ENCODE measurements at places on chromosomes 7 and 10.

GRCh38 chr10:9796564-9796963 lies 1221.1 kb upstream of the CELF2 start:
- no peak for DNase-seq

DNA sequence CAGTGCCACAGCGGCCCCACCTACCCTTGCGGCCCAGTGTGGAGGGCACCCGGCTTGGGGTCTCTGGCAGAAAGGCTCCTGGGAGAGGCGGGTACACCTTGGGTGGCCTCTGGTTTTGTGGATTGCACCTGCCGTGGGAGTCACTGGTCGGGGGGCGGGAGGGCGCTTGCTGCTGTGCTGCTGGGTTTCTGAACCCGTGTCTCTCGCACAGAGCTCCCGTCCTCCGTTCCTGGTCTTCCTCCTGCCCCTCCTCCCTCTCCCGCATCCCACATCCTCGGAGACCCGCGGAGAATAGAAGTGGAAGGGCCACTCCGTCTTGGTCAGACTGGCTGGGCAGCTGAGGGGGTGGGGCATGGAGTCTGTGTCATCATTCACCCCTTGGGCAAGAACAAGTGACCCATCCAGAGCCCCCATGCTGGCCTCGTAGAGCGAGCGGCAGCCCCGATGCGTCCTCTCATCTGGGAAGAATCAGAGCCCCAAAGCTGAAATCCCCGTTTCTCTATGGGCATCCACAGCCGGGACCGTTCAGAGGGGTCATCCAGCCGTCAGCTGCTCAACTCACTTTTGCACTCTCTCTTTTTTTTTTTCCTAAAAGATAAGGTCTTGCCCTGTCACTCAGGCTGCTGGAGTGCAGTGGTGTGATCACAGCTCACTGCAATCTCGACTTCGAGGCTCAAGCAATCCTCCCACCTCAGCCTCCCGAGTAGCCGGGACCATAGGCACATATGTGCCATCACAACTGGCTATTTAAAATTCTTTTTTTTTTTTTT lies 4.0 kb downstream of the MAFK start:
- DNase-seq, result no peak

DNA sequence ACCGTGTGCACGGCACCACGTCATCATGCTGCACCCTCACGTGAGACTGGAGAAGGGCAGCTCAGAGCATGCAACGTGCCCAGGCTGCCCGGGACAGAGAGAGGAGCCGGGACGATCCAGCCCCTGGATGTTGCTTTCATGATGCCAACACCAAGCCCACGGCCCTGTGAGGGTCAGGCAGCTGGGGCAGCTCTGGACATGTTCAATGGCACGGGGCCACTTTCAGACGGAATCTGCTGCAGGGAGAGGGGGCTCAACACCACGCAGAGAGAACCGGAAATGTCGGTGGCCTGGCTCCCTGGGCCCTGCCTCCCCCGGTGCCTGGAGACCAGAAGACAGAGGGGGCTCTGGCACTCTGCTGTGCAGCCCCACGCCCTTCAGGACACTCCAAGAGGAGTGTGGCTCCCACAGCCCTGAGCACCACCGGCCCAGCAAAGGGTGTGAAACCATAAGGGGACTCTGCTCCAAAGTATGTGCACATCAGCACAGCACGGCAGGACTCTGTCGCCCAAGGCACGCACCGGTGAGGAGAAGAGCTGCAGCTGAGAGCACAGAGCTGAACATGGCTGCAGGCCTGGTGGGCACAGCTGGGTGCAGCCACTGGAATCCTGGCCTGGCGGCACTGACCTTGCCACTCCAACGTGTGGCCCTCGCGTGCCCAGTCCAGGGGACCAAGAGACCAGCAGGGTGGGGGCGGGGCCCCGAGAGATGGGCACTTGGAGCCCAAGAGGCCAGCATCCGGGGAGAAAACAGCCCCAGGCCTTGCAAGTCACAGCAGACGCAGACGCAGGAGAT lies 70.3 kb upstream of the PDGFA start:
- DNase-seq, result no peak

GRCh38 chr7:146084086-146084485 lies 32.5 kb upstream of the CNTNAP2 start:
- no peak for DNase-seq

GRCh38 chr10:117601716-117602115 lies 59.2 kb downstream of the EMX2 start:
- no peak for DNase-seq

DNA sequence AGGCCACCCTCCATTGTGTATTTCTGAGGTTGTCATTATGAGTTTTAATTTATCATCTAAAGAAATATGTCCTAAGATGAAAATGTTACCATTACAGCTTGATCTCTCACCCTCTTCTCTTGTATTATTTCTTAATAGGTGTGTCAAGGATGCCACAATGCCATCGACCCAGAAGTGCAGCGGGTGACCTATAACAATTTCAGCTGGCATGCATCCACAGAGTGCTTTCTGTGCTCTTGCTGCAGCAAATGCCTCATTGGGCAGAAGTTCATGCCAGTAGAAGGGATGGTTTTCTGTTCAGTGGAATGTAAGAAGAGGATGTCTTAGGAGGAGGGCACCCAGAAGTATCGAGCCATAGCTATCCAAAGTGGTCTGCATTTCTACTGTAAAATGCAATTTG lies 46.8 kb downstream of the TES start:
- DNase-seq, result no peak

- DNase-seq, result peak; percentile 71
Observed at GRCh38 chr7:151432658-151433521, 7.1 kb downstream of the CRYGN start.

DNA sequence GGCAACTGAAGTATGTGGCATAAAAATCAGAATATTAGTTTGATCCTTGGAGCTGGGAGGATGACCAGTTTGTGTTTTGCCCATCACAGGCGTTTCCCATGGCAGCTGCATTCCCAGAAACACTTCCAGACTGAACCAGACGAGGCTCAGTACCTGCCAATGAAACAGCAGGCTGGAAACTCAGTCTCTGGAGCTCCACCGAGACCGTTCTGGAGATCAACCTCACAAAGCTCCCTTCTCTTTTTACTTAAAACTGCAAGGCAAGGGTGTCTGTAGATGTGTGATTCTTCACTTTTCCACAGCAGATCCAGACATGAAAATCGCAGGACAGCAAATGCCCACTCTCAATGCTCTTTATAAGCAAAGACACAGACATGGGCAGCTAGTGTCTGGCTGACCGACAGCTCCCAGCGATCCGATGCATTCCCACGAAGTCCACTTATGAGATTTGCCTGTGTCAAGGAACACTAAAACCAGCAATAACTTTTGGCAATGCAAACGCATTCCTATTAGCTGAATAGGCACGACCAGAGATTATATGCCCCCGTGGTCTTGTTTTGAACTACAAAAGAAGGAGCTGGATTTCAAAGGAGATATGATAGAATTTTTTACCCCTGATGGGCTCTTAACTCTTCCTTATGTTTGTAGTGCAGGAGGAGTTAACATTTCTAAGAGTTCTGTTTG lies 72.6 kb downstream of the ADAM12 start:
- no peak for DNase-seq

- no peak for DNase-seq
Observed at GRCh38 chr10:21831986-21832820, 171.3 kb downstream of the DNAJC1 start.

DNA sequence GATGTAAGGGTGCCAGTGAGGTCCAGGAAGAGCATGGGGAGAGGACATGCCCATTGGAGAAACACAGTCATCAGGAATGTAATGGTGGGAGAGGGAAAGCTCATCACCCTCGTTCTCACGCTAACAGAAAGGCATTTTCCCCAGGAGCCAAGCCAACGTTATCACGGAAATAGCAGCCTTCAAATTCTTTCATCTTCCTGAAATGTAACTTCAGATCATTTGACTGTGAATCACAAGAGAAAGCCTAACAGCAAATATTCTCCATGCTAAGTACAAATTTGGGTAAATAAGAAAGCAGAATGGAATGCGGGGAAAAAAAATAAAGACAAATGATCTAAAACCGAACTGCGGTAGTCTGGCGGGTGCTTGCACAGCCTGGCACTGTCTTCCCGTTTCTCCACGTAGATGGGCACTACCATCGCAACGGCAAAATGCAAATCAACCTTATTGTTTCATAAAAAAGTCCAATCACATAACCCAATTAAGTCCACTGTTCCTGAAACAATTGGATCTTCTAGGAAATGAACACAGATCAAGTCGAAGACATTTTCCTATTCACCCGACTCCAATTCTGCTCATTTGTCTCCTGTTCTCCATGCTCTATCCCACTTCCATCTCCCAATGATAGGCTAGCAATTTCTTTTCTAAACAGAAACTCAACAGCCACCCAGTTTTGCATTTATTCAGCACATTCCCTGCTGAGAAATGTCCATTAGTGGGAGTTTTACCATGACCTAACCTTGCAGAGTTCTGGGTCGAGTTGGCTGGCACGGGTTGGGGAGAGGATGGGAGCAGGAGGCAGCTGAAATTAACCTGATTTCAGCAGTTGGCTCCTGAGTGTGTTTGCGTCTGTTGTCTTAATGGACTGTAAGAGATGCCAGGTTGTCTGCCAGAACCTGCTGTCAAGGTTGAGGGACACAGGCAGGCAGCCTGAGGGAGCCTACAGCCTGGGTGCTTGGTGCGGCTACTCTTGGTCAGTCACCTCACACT lies 74.6 kb upstream of the FRMD4A start:
- no peak for DNase-seq

GRCh38 chr10:87545783-87546182 lies 41.1 kb downstream of the MINPP1 start:
- no peak for DNase-seq

GRCh38 chr10:76291885-76292284 lies 860.5 kb downstream of the LRMDA start:
- no peak for DNase-seq

DNA sequence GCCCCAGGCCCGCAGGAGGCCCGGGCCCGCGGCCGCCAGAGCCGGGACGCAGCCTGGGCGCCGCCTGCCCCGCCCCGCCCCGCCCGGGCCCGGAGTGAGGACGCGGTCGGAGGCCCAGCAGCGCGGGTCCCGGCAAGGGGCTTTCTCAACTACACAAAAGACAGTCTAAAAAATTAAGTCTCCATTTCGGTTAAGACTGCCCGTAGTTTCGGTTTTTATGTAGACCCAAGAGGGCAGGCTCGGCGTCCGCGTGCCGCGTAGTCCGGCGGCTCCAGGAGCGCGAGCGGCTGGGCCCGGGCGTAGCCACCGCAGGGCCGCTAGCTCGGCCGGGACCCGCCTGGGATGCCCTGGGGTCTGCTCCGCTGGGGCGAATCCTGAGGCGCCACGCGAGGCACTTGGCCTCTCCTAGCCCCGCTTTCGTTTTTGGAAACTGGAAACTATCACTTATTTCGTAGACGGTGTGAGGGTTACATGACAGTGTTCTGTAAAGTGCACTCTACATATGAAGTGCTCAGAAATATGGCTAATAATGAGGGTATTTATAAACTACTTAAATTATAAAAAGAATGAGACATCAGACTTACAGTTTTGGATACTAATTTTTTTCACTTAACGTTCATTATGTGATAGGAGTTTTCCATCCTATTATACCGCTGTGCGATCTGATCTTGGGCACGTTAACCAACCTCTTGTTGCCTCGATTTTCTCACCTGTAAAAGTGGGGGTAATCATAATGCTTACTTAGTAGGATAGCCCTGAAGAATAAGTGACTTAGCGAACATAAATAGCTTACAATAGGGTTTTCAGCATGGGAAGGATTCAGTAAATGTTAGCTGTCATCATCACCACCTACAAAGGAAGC lies 573 bp downstream of the BLVRA start:
- peak; percentile 52 for DNase-seq

- DNase-seq, result no peak
Observed at GRCh38 chr10:30073045-30073766, 13.8 kb upstream of the JCAD start.

DNA sequence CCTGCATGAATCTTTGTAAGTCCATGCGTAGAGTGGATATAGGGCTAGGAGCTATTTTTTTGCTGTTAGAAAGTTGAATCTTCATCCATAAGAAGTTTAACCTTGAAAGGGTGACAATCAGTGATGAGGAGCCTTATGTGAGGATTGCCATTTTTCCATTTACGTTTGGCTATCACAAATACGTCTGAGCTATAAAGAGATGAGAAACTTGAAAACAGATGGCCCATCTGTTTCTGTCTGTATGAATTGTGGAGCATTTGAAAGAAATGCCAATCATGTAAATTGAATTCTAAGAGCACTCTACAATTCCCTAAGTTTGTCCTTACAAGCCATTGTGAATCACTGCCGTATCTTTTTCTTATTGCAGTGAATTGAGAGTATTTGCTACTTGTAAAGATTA lies 169.8 kb upstream of the TEX47 start:
- no peak for DNase-seq

GRCh38 chr7:5320802-5321396 lies 38.2 kb downstream of the SLC29A4 start:
- DNase-seq, result no peak

DNA sequence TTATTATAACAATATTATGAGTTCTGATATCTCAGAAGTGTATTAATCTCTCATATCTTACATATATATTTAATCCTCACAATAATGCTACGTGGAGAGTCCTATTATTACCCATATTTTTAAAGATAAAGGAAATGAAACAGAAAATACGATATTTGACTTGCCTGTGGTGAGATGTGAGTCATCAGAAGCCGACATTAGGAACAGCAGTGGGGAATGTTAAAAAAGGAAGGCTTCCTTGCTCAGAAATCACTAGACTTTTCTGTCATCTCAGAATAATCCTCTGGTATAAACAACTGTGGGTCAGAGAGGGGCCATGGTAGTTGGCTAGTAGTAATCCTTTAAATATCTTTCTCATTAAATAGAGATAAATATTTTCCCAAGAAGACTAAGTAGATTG lies 402.3 kb upstream of the PCDH15 start:
- DNase-seq, result no peak

GRCh38 chr10:61047081-61047480 lies 103.1 kb upstream of the RHOBTB1 start:
- no peak for DNase-seq

DNA sequence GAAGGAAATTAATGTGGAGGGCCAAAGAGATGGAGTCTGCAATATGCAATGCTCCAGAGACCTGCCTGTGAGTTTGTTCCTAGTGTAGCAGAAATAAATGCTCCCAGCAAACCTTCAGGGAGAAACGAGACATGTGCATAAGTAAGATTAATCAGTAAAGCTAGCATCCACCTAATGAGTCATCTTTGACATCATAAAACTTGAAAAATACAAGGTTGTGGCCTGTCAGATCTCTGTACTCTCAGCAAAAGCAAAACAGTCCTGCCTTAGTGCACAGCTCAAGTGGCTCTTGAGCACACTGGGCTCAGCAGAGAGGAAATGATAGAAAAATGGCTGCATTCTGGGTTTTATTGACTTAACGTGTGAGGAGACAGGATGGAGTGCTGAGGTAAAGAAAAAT lies 32.5 kb upstream of the ERCC6 start:
- no peak for DNase-seq

DNA sequence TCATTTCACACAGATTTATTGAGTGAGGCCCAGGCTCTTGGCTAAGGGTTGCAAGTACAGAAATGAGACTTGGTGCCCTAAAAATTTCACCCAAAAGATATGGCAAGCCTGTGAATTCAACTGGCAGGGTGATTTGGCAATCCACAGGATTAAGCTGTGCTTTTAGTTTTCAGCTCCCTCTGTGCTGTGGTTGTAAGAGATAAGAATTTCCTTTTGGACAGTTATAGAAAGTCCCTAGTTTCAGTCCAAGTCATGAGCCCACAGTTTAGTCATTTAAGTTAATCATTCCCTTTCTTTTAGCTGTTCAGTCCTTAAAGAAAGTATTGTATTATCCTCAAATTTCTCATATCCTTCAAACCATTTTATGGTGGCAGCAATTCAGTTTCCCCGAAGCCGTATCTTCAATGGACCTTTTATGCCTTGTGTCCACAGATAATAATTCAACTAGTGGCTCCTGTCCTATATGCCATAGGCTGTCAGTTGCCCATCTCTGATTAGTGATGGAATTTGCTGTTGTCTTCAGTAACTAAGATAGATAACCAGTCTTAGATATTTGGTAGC lies 73.4 kb upstream of the NAMPT start:
- DNase-seq, result no peak

- no peak for DNase-seq
Observed at GRCh38 chr7:75819711-75820110, 6.1 kb upstream of the CCL24 start.
